ENCODE measurements at places on chromosomes 2 and 18.

DNA sequence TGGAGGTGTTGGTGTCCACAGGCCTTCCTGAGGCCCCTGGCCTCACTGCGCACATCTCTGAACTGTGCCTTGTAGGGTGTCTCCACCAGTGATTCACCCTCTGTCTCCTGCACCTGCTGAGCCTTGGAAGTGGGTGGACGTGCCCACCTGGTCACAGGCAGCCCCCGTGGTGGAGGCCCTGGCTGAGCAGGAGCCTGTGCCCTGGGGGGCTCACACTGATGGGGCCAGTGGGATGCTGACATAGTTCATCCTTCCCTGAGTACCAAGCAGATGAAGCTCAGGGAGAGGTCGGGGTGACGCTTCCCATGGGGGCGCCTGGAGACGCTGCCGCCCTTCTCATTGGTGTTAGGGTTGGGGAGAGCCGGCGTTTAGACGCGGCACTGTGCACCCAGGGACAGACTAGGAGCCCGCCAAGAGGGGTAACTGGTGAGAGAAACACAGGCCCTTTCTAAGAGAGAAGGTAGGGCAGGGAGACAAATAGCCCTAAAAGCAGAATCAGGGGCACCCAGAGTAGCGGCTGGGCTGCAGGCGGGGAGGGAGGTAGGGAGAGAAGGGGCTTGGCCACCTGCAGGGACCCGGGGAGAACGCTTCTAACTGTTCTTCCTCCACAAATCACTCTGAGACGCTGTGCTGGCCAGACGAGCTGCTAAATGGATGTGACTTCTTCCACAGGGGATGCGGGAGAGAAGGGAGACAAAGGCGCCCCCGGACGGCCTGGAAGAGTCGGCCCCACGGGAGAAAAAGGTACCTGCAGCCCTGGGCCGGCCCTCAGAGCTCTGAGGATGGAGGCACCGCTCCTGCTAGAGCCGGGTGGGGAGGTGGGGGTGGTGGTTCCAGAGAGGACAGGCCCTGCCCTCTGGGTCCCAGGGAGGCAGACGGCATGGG, 18.0 kb downstream of the COLEC11 start:
- DNase-seq, result no peak

GRCh38 chr2:237507512-237507911, 20.5 kb downstream of the MLPH start:
- no peak for DNase-seq

GRCh38 chr2:3075991-3076340, 301.7 kb downstream of the EIPR1 start:
- DNase-seq, result no peak

GRCh38 chr18:25787276-25787675, 303.1 kb downstream of the SS18 start:
- no peak for DNase-seq

DNA sequence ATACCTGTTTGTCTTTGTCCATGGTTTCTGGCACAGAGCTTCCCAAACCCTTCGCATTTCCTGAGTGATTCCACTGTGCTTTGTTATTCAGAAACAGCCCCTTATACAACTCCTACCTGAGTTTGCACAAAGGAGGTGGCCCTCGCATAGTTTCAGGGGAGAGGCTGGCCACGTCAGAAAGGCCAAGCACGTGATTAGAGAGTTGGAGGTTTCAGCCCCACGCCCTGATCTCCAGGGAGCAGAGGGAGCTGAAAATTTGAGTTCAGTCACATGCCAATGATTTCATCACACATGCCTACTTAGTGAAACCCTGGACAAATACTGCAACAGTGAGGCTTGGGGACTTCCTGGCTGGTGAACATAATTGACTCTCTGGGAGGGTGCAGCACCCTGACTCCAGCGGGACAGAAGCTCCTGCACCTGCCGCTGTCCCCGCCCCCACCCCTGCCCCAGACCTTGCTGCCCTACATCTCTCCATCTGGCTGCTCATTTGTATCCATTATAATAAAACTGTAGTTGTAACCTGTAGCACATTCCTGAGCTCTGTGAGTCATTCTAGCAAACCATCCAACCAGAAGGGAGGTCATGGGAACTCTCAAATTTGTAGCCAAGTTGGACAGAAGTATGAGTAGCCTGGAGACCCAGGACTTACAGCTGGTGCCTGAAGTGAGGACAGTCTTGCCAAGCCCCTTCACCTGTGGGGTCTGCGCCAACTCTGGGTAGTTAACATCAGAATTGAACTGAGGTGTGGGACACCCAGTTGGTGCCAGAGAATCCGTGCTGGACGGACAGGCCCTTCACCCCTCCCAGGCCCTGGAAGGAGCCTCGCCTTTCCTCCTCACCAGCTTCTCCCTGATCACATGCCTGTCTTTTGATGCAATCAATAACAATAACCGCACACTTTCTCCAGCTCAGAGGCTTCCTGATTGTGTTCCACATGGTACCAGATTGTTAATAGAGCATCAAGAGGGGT, 224.3 kb downstream of the ANAPC1 start:
- no peak for DNase-seq

- DNase-seq, result no peak
Measured at GRCh38 chr2:133405252-133405651, 163.0 kb downstream of the NCKAP5 start.

DNA sequence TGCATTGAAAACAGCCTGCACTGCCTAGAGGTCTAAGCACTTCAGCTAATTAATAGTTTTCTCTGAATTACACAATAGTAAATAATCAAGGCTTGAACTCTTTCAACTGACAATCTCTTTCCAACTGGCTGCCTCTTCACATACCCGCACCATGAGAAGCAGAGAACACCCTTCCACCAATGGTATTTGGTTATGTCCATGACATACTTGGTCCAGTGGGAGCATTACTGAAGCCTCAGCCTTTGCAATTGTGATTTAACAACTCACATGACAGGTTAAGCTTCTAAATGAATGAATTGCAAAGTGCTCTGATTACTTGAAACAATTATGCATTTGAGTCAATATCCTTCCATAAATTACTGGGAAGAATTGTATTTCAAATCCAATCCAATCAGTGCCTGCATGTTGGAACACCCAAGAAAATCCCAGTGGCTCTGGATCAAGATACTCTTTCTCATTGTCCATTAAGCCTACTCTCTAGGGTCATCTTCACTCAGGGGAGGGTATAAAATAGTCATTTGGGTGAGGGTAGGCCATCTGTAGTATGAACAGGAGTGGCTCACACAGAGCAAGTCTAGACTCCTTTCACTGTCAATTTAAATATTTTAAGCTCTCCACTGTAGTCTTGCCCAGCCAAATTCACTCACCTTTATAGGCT, 101.1 kb downstream of the HS1BP3 start:
- no peak for DNase-seq

DNA sequence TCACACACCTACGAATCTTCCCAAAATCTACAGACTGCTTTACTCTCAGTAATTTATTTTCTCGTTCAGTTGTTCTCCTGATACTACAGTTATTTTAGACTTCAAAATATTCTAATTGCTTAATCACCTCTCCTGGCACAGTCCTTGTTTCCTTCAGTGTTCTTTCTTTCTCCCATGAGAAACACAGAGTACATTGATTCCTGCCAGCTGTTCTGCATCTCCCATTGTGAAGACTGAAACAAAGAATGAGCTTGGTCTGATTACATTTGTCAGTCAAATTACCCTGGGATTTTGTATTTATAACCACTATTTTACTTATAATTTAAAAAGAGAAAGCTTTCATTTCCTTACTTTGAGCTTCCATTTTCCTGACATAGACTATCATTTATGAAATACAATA, 63.9 kb upstream of the TANK start:
- DNase-seq, result no peak

GRCh38 chr18:12409469-12409868, 1.7 kb downstream of the PRELID3A start:
- DNase-seq, result no peak

DNA sequence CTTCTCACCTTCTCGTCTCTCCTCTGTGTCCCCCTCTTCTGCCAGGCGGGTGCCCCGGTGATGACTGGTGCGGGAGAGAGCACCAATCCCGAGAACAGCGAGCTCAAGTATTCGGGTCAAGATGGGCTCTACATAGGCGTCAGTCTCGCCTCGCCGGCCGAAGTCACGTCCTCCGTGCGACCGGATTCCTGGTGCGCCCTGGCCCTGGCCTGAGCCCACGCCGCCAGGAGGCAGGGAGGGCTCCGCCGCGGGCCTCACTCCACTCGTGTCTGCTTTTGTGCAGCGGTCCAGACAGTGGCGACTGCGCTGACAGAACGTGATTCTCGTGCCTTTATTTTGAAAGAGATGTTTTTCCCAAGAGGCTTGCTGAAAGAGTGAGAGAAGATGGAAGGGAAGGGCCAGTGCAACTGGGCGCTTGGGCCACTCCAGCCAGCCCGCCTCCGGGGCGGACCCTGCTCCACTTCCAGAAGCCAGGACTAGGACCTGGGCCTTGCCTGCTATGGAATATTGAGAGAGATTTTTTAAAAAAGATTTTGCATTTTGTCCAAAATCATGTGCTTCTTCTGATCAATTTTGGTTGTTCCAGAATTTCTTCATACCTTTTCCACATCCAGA, 31.3 kb downstream of the GATA6 start:
- DNase-seq, result no peak

- DNase-seq, result no peak
Measured at GRCh38 chr2:44433895-44434294, 72.1 kb downstream of the CAMKMT start.

DNA sequence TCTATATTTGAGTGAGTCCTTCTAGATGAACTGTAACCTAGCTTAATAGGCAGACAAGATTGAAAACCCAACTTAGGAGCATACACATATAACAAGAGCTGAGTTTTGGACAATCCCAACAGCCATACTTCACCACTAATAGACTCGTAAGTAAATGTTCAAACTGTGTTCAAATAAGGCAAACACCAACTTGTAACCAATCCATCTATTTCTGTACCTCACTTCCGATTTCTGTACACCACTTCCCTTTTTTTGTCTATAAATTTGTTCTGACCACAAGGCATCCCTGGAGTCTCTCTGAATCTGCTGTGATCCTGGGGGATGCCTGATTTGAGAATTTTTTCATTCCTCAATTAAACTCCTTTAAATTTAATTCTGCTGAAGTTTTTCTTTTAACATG, 1149.1 kb upstream of the NRXN1 start:
- DNase-seq, result no peak

DNA sequence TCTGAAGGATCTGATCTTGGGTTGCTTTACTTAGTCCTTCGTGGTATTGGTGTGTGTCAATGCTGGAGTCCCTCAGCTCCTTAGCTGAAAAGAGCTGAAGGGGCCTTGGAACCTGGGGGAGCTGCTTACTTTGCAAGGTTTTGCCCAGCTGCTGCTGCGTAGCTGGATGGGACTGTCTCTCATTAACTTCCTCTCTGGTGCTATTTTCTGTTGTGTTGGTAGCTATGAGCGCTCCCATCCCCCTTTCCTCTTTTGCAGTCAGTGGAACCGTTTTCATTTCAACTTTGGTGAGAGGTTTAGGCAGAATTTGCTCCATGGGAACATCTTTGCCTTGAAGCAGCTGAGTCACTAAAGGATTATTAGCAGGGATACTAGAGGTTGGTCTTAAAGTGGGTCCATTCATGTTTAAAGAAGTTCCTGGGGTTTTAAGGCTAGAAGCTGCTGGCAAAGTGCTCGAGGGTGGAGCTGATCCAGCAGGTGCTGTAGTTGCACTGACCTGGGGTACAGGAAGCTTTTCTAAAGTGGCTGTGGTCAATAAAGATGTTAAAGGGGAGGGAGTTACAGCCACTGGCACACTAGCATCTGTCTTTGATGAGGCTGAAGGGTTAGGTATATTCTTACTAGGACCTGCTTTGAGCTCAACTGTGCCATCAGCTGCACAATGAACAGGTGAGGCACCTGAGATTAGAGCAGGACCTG, 69.9 kb upstream of the DTNB start:
- no peak for DNase-seq

GRCh38 chr18:8367217-8367988, 241.8 kb upstream of the RAB12 start:
- DNase-seq, result no peak

- no peak for DNase-seq
Measured at GRCh38 chr2:229815858-229816257, 101.5 kb upstream of the DNER start.

DNA sequence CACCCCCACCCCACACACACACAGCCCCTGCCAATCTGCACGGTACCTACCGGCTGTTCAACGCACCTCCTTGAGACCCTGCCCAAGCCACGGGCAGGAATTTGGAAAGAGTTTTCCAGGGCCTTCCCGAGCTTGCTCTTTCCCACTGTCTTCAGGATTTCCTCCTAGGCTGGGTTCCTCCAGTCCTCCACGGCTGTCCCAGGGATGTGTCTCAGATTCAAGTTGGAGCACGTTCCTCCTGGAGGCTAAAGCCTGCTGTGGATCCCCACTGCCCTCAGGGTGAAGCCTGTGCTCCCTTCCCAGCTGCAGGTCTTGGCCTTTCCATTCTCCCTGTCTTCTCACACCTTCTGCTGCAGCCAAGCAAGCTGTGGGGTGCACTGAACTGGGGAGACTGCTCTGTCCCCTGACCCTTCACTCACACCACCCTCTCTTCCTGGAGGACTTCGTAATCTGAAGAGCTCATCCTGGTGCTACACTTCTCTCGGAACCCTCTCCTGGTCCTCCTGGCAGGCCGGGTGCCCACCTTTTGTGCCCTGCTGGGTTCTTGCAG, 54.9 kb upstream of the HS6ST1 start:
- DNase-seq, result no peak

GRCh38 chr2:7025082-7025481, 107.9 kb downstream of the RNF144A start:
- DNase-seq, result no peak

DNA sequence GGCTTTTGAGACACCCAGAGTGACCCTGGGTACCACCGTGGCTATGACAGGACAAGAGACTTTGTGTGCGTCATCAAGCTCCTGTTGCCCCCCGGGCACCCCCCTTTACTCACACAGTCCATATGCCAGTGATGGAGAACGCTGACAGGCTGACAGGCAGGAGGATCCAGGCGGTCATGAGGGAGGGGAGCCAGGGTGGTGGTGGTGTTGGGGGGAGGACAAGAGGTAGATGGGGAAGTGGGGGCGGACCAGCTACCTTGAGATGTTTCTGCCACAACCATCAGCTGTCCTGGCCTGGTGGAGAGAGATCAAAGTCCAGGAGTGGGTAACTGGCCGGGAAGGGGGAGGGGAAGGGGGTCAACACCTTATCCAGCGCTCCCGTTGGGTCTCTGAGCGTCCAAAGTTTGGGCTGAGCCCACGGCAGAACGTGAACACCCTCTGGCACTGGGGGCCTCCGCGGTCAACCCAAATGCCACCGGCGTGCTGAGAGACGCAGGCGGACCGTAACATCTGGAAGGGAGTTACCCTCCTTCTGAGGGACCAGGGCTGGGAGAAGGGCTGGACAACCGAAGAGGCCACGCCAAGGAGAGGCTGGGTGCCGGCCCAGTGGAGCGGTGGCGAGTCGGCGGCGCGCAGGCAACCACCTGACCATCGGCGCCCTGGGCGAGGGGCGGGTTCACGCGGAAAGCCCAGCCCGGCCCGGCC, 575 bp downstream of the TMEM150A start:
- no peak for DNase-seq

GRCh38 chr2:132651115-132652045, 18.6 kb downstream of the LYPD1 start:
- DNase-seq, result no peak

GRCh38 chr2:136572335-136572734, 193.0 kb upstream of the THSD7B start:
- no peak for DNase-seq

Measured in activated CD4-positive, alpha-beta T cell treated with anti-CD3 and anti-CD28 coated beads for 4 hours (primary cell).